ENCODE measurements at places on chromosomes 3 and 15. TPM values are rescaled to one million over a fixed set of nuclear protein-coding genes. Genes with fewer than 3 reads are reported as not detected.
A peak's percentile ranks its signal among the peaks of the same experiment; 100 is the strongest.

DNA sequence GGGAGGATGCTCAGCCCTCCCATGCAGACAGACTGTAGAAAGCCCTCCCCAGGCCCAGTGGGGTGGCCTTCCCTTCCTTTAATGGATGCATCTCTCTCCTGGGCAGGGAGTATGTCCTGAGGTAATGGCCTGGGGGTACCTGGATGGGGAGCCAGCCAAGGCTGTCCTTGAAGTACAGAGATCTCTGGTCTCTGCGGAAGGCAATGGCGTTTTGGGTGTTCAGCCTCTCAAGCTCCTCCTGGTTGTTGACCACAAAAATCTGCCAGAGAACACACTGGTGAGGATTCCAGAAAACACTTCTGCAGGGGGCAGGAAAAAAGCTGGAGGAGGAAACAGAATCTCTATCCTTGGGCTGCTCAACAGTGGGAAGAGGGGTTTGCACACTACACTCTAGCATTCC is 28.9 kb downstream of the EAF1 start:
- peaks cover 5% of the 10 kb centered on the region for H3K36me3 ChIP-seq
- no peak overlapping the region for H3K27ac ChIP-seq
- H3K27me3 ChIP-seq: no peaks in the 10 kb centered on the region
- no peaks in the 10 kb centered on the region for H3K4me1 ChIP-seq

DNA sequence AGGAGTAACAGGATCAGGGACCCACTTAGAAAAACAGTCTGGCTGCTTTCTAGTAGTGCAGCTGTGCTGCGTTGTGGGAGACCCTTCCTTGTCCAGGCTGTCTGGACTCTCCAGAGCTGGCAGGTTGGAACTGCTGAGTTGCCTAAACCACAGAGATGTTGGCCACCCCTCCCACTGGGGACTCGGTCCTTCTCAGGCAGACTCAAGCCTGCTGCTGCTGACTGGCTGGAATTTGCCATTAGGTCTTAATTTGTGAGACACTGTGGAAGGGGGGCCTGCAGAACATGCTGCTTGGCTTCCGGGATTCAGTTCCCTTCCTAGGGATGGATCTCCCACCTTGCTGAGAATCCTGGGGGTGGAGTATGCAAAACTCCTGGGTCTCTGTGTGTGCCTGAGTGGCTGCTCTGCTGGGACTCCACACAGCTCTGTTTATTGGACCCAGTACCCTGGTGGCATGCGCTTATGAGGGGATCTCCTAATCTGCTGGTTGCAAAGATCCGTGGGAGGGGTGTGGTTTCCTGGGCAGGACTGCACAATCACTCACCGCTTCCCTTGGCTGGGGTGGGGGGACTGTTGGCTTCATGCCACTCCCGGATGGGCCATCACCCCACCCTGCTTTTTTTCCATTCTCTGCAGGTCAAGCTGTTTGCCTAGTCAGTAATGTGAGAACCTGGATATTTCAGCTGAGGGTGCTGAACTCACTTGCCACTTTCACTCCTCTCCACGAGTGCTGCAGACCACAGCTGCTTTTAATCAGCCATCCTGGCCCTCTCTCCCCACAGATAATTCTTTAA is 150.5 kb downstream of the CFAP20DC start:
- no peak overlapping the region for H3K4me3 ChIP-seq
- no peaks in the 10 kb centered on the region for H3K36me3 ChIP-seq
- DNase-seq: no peak
- H3K27ac ChIP-seq: no peak overlapping the region
- H3K4me1 ChIP-seq: peaks cover 8% of the 10 kb centered on the region

GRCh38 chr3:41106691-41107090 is 92.6 kb upstream of the CTNNB1 start:
- H3K4me3 ChIP-seq: no peak overlapping the region
- no peak overlapping the region for H3K27ac ChIP-seq
- no peaks in the 10 kb centered on the region for H3K36me3 ChIP-seq

DNA sequence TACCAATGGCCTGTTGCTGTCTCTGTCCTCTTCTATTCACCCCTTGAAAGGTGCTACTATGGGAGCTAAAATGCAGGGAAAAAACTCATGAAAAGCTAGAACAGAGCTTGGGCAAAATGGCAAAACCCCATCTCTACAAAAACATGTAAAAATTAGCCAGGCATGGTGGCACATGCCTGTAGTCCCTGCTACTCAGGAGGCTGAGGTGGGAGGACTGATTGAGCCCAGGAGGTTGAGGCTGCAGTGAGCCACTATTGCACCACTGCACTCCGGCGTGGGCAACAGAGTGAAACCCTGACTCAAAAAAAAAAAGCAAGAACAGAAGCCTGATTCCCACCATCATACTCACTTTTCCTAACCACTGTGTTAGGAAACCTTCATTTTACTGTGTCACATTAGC is 1.9 kb downstream of the MAP4 start:
- peak overlapping the region; percentile 73 for H3K27ac ChIP-seq
- H3K4me1 ChIP-seq: peaks cover 69% of the 10 kb centered on the region
- no peaks in the 10 kb centered on the region for H3K36me3 ChIP-seq
- DNase-seq: no peak

- no peak for DNase-seq
- H3K4me1 ChIP-seq: peaks cover 12% of the 10 kb centered on the region
- H3K36me3 ChIP-seq: peaks cover 16% of the 10 kb centered on the region
- no peak overlapping the region for H3K4me3 ChIP-seq
- no peak overlapping the region for H3K27ac ChIP-seq
Measured at GRCh38 chr3:136842294-136842693, 19.7 kb upstream of the NCK1 start.

- no peak overlapping the region for H3K4me3 ChIP-seq
- H3K27ac ChIP-seq: no peak overlapping the region
- no peaks in the 10 kb centered on the region for H3K36me3 ChIP-seq
- no peaks in the 10 kb centered on the region for H3K27me3 ChIP-seq
Measured at GRCh38 chr3:189353988-189354889, 182.5 kb downstream of the TPRG1 start.

- H3K4me3 ChIP-seq: peak overlapping the region; percentile 88
- H3K36me3 ChIP-seq: peaks cover 7% of the 10 kb centered on the region
- peaks cover 69% of the 10 kb centered on the region for H3K27me3 ChIP-seq
- no peak overlapping the region for H3K27ac ChIP-seq
- H3K4me1 ChIP-seq: peaks cover 42% of the 10 kb centered on the region
- no peak for DNase-seq
Measured at GRCh38 chr3:169663951-169664820, 674 bp upstream of the MECOM start.

DNA sequence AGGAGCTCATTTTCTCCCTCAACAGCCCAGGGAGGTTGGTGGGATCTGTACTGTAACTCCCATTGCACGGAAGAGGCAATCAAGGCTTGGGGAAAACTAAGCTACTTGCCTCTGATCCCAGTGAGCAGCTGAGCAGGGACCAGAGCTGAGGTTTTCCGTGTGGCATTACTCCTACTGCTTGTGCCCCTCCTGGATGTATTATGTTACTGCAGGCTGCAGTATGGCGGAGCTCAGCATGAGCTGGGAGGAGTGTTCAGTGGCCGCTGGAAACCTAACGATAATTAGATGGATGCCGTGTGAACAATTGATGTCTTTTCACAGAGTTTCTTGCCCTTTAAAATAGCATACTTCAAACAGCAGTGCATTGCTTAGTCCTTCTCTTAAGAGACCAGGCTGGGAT is 2.0 kb upstream of the TPRG1 start:
- DNase-seq: no peak
- H3K36me3 ChIP-seq: no peaks in the 10 kb centered on the region
- peaks cover 16% of the 10 kb centered on the region for H3K4me1 ChIP-seq
- H3K27ac ChIP-seq: no peak overlapping the region

DNA sequence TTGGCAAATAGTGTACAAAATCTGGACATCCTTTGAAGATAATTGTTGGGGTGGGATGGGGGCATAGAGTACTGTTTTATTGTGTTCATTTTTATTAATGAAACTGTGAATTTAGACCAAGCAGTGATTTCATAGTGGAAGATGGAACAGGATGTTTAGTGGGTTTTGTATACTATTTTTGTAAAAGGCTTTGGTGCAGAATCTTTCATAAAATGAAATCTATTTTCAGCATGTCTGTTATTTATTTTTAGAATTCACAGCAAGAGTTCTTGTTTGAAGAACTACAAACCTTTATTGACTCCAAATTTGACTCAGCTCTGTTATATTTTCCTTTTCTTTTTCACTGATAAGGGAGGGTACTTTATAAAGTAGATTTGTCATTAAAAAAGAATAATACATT is 145.4 kb downstream of the AKAP13 start:
- H3K27me3 ChIP-seq: no peaks in the 10 kb centered on the region
- no peak for DNase-seq

- no peak overlapping the region for H3K4me3 ChIP-seq
- H3K27ac ChIP-seq: no peak overlapping the region
- no peaks in the 10 kb centered on the region for H3K4me1 ChIP-seq
- peaks cover 36% of the 10 kb centered on the region for H3K36me3 ChIP-seq
- no peak for DNase-seq
Measured at GRCh38 chr15:34147371-34148140, 45.7 kb downstream of the PGBD4 start.

Gene SLCO3A1
- 1.3 TPM for total RNA-seq

Gene GABRG3
- total RNA-seq: 0.19 TPM

Gene ROBO1
- 73.8 TPM for total RNA-seq

Gene GOLGA6D
- not detected for total RNA-seq
